Esophagus mucosa (tissue), 1 donor: ENCODE measurements at places on chromosomes 13 and 19. TPM values are rescaled to one million over a fixed set of nuclear protein-coding genes. Genes with fewer than 3 reads are reported as not detected.
A peak's percentile ranks its signal among the peaks of the same experiment; 100 is the strongest.

The FAM216B gene
- total RNA-seq, result not detected

DNA sequence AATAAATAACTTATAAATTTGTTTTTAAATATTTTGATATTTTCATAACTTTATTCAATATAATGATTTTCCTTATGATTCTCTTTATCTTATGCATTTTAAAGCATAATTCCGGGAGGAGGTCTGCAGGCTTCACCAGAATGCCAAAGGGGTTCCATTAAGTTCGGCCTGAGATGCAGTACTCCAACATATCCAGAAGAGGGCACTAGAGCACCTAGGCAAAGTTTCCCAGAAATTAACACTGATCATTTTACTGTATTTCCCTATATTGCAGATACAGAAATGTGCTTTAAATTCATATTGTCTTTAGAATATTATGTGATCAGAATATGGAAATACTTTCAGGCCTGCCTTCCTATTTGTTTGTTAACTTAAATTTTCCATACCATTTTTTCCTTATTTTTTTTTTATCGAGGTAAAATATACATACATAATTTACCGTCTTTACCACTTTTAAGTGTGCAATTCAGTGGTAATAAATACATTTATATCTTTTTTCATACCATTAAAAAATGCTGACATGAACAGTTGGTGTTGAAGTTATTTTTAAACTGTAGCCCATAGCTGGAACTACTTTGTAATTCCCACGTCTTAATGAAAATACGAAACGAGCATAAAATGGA lies 58.9 kb upstream of the TM9SF2 start:
- peak; percentile 78 for ATAC-seq

The CGB8 gene
- not detected for total RNA-seq

DNA sequence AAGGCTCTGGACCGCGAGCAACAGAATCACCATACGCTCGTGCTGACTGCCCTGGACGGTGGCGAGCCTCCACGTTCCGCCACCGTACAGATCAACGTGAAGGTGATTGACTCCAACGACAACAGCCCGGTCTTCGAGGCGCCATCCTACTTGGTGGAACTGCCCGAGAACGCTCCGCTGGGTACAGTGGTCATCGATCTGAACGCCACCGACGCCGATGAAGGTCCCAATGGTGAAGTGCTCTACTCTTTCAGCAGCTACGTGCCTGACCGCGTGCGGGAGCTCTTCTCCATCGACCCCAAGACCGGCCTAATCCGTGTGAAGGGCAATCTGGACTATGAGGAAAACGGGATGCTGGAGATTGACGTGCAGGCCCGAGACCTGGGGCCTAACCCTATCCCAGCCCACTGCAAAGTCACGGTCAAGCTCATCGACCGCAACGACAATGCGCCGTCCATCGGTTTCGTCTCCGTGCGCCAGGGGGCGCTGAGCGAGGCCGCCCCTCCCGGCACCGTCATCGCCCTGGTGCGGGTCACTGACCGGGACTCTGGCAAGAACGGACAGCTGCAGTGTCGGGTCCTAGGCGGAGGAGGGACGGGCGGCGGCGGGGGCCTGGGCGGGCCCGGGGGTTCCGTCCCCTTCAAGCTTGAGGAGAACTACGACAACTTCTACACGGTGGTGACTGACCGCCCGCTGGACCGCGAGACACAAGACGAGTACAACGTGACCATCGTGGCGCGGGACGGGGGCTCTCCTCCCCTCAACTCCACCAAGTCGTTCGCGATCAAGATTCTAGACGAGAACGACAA lies 1.8 kb downstream of the PCDH17 start:
- ATAC-seq, result peak; percentile 38

The ZNF283 gene
- total RNA-seq, result 5.3 TPM

- ATAC-seq, result no peak
Observed at GRCh38 chr19:14673088-14673487, 1.6 kb downstream of the ADGRE3 start.

DNA sequence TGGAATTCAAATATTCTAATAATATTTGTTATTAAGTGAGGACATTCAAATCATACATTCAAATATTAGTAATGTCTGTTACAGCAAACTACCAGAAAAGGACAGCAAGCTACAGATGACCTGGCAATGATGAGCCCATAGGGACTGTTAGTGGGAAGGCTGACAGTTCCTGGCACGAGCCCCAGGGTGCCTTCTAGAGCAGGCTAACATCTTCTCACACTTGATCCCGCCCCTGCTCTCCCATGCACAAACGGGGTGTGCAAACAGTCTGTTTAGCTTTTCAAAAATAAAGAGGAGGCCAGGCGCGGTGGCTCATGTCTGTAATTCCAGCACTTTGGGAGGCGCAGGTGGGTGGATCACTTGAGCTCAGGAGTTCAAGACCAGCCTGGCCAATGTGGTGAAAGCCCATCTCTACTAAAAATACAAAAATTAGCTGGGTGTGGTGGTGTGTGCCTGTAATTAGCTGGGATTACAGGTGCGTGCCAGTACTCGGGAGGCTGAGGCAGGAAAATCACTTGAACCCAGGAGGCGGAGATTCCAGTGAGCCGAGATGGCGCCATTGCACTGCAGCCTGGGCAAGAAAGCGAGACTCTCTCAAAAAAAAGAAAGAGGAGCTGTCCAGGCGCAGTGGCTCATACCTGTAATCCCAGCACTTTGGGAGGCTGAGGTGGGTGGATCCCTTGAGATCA lies 9.6 kb upstream of the GARRE1 start:
- ATAC-seq, result no peak

The C19orf81 gene
- total RNA-seq, result not detected

The CCDC122 gene
- total RNA-seq, result 5.5 TPM

The KCNRG gene
- total RNA-seq, result 0.68 TPM

The ERICH4 gene
- total RNA-seq, result not detected

The SELENOV gene
- total RNA-seq, result not detected

The PLA2G4C gene
- 0.32 TPM for total RNA-seq

GRCh38 chr13:113273851-113274590 lies 23.0 kb upstream of the LAMP1 start:
- ATAC-seq, result peak; percentile 92

The ZBTB7A gene
- total RNA-seq, result 53.7 TPM

- ATAC-seq, result no peak
Observed at GRCh38 chr13:111385183-111385857, 64.9 kb downstream of the TEX29 start.

The LGALS7B gene
- 886 TPM for total RNA-seq

DNA sequence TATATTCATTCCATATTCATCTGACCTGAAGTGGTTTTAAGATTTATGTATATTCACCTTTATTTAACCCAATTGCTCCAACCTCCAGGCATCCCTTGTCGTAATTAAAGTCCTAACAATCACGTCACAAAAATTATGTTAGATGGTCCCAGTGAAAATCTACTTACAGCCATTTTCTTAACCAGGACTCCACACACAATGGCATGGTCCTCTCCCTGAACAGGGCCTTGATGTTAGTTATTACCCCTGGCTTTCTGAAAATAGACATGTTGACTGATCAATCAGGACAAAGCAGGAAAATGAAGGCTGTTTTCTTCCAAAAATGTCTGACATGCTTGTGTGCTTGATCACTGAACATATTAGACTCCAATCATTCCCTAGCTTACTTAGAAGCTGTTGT lies 542.7 kb upstream of the SLITRK5 start:
- no peak for ATAC-seq

The OR7C1 gene
- total RNA-seq, result not detected

GRCh38 chr13:40235160-40235796 lies 431.2 kb downstream of the FOXO1 start:
- no peak for ATAC-seq

The HPN gene
- total RNA-seq, result not detected

The ZNF541 gene
- total RNA-seq, result 0.08 TPM

GRCh38 chr13:74158028-74158427 lies 23.8 kb upstream of the KLF12 start:
- no peak for ATAC-seq

GRCh38 chr19:4811328-4812131 lies 20.0 kb downstream of the TICAM1 start:
- peak; percentile 64 for ATAC-seq

The TMEM147 gene
- total RNA-seq, result 87.7 TPM

DNA sequence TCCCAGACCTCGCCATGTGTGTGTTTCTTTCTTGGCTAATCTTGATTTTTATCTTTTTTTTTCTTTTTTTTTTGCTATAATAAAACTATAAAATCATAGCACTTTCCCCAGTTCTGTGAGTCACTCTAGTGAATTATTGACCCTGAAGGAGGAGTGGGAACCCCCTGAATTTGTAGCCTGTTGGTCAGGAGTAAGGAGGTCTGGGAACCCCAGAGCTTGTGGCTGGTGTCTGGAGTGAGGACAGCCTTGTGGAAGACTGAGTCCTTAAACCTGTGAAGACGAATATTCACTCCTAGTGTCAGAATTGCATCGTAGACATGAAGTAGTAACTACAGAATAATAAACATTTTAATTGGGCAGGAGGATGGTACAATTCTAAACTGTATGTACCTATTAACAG lies 7.4 kb downstream of the EID2B start:
- no peak for ATAC-seq

- peak; percentile 59 for ATAC-seq
Observed at GRCh38 chr19:54391589-54392061, 23.6 kb upstream of the TTYH1 start.

GRCh38 chr19:2259336-2259735 lies 3.1 kb upstream of the JSRP1 start:
- no peak for ATAC-seq

GRCh38 chr19:20077791-20078463 lies at the start of gene ZNF90:
Gene ZNF90 (plus strand): TSS chr19:20078000. CDS start chr19:20078133, 133 bp downstream.
- peak; percentile 94 for ATAC-seq

GRCh38 chr13:26047040-26047439 lies 4.8 kb downstream of the SHISA2 start:
- ATAC-seq, result no peak

The DCT gene
- total RNA-seq, result not detected

The WASF3 gene
- total RNA-seq, result 2.0 TPM

GRCh38 chr13:32829676-32830335 lies 186.4 kb upstream of the KL start:
- peak; percentile 96 for ATAC-seq

- peak; percentile 47 for ATAC-seq
Observed at GRCh38 chr19:39934584-39935363, at the start of gene FCGBP. Gene FCGBP (minus strand): TSS chr19:39934634.

The PDE4A gene
- 0.92 TPM for total RNA-seq

GRCh38 chr13:113407531-113408393 lies 43.8 kb upstream of the GRTP1 start:
- no peak for ATAC-seq

GRCh38 chr13:49409008-49409407 lies 34.9 kb downstream of the CAB39L start:
- ATAC-seq, result peak; percentile 98

DNA sequence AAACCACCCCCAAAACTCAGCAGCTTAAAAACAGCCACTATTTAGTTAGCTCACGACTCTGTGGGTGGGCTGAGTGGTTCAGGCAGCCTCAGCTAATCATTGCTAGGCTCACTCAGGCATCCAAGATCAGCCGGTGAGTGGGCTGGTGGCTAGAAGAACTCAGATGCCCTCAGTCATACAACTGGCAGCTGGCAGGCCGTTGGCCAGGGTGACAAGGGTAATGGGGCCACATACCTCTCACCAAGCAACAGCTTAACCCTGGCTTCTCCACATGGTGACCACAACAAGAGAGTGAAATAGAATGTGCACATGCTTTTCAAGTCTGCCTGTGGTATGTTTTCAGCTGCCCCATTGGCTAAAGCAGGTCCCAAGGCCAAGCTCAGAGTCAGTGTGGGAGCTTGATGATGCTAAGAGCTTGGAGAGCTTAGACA lies 435.4 kb upstream of the TSHZ3 start:
- ATAC-seq, result no peak

The SOX1 gene
- not detected for total RNA-seq

DNA sequence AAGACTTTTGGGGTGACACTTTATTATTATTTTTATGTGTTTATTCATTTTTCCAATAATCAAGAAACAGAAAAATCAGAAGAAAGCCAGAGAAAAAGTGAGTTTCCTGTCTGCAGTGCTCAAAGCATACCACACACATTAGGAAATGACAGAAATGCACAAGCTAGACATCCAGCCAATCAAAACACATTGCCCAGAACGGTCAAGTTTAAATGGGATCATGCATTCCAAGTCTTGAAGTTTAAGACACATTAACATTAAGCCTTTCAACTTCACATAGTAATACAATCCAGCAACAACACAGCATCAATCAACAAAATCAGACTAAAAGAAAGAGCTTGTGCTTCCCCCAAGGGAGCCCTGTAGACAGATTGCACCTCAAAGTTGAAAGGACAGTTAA lies 28.7 kb upstream of the MEDAG start:
- ATAC-seq, result no peak

DNA sequence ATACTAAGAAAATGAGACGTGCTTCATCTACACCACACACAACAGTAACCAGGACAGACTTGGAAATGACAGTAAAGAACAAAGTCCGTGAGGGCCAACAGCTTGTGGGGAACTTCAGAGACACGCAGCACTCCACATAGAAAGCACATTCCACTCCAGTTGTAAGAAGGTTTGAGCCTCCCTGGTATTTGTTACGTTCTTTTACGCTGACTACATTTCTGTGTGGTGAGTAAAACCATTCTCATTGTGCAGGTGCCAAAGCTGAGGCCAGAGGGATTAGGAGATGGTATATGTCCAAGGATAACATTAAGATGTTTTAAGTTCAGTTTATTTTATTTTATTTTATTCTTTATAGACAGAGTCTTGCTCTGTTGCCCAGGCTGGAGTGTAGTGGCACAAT lies 1189.9 kb downstream of the UQCRFS1 start:
- no peak for ATAC-seq

The ZNF543 gene
- total RNA-seq, result 4.5 TPM

DNA sequence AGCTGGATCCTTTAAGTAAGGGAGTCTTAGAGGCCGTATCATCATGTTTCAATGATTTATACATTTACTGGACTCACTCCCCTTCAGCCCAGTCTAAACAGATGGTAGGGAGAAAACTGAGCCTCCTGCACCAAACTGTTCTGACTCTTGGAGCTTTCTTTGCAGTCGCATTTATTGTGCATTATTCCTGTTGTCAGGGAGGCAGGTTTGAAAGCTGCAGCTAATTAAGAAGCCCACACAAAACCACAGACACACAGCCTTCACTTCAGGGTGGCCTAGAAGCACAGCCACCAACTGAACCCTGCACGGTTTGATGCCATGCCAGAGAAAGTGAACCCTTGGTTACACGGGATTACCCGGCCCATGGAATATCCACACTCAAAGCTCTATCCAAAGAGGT lies 911.0 kb downstream of the UQCRFS1 start:
- ATAC-seq, result no peak

GRCh38 chr13:47454986-47455385 lies 546.1 kb downstream of the SUCLA2 start:
- no peak for ATAC-seq

The CEACAM7 gene
- 71.9 TPM for total RNA-seq

DNA sequence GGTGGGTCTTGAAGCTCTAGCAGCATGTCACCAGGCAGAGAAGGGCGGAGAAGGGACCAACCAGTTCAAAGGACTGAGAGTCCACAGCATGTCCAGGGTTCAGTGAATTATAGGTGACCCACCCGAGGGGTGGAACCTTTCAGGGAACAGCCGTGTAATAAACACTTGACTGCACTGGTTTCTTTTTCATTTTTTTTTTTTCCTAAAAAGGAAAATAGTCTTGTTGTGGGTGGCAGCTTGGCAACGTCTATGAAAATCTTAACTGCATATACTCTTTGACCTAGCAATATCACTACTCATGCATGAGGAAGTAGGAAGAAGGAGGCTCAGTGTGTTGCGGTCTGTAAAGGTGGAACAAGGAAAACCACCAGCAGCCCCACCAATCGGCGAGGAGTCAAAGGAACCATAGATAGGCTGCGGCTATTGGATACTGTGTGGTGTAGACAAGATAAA lies 13.0 kb upstream of the MYH14 start:
- ATAC-seq, result peak; percentile 55

The ACTMAP gene
- 5.4 TPM for total RNA-seq

The ZNF888 gene
- total RNA-seq, result 3.6 TPM
